ENCODE measurements at places on chromosomes 5 and 9.

- no peak for DNase-seq
These were observed 3.7 kb downstream of the ACTL7B start for GRCh38 chr9:108852079-108852478.

GRCh38 chr5:116071211-116071610, 13.6 kb upstream of the COMMD10 start:
- no peak for DNase-seq

- DNase-seq = no peak
These were observed 147.7 kb downstream of the BARX1 start for GRCh38 chr9:93807166-93808074.

DNA sequence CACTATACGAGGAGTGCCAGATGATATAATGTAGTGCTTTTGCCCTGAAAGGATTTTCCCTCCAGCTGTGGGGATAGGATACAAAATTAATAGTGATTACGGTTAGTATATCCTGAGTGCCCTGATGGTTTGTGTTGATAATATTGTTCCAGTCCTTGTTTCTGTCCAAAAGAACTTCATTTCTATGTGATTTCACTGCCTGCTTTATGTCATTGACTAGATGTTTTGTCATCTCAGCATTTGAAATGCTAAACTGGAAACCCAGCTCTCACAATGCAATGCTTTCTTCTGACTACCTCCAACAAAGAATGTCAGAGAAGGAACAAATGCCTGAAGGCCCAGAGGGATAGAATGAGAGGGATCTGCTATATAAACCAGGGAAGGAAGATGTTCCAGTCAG, 177.8 kb downstream of the NIPBL start:
- DNase-seq = no peak

DNA sequence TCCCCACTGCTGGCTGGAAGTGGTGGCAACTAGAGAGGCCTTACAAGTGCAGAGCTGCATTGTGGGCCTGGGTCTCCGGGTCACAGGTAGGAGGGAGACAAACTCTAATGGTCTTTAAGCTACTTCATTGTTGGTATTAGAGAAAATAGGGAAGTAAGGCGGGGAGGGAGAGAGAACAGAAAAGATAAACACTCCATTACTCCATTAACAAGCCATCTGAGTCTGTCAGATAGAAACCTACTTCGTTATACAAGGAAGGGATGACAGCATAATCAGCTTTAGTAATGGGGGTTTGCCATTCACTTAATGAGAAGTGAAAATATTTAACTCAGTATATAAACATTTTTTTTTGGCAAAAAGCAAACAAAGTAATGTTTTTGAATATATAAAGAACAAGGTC, 107.4 kb downstream of the TLE1 start:
- DNase-seq = no peak

DNA sequence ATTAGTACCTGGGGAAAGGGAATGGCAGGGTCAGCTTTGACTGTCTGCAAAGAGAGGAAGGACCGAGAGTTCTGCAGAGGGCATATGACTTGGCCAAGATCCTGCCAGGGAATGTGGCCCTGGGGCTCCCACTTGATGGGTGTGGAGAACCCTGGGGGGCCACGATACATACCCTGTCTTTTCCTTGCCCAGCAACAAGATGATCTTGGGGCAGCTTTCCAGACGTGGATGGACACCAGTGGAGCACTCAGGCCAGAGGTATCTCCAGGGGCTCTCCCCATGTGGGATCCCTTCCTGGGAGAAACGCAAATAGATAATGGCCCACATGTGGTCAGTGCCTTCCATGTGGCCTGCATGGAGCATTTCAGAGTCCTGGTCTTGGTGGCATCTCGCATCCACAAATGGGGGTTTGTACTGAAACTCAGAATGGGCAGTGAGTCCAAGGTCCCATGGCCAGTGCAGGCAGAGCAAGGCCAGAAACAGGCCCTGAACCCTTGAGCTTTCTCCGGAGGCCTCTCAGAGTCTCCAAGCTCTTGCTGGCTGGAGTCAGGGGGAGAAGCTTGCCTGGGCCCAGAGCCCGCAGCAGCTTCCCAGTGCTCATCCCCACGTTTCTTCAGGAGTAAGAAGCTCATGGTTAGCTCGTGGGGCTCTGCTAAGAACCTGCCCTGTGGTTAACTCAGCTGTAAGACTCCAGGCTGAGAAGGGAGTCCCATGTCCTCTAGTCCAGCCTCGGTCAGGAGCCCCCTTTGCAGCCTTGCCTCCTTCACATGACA, 18.3 kb upstream of the ORM1 start:
- DNase-seq = no peak

DNA sequence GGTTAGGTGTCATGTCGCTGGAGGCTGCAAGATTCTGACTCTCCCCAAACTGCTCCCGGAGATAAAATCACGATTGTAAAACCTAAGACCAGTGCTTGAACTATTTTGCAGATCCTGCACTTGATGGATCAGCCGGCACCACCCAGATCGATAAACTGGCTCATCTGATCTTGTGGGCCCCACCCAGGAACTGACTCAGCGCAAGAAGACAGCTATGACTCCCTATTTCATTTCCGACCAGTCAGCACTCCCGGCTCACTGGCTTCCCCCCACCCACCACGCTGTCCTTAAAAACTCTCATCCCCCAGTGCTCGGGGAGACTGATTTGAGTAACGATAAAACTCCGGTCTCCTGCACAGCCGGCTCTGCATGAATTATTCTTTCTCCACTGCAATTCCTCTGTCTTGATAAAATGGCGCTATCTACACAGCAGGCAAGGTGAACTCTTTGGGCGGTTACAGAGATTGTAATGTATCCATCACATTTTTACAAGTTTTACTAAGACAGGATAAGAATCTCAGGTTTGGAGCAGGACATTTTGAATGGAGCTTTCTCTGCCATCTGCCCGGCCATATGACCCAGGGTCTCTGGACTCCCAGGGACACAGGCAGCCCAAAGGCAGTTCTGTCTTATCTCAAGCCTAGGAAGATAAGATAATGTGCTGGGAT, 10.6 kb upstream of the PPP1R26 start:
- no peak for DNase-seq

DNA sequence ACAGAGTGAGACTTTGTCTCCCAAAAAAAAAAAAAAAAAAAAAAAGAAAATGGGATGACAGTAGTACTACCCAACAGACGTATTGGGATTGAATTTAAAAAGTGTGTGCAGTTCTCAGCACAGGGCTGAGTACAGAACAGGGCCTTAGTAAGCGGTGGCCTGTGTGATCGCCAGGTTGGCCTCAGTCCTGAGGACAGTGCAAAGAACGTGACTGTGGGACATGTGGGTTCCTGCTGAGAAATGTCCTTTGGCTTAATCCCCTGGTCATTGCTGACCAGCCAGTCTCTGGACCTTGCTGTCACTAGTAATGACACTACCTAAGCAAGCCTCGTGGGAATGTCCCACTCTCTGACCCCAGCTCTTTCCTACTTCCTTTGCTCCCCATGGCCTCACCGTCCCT, 13.3 kb downstream of the GTF3C5 start:
- DNase-seq = no peak

DNA sequence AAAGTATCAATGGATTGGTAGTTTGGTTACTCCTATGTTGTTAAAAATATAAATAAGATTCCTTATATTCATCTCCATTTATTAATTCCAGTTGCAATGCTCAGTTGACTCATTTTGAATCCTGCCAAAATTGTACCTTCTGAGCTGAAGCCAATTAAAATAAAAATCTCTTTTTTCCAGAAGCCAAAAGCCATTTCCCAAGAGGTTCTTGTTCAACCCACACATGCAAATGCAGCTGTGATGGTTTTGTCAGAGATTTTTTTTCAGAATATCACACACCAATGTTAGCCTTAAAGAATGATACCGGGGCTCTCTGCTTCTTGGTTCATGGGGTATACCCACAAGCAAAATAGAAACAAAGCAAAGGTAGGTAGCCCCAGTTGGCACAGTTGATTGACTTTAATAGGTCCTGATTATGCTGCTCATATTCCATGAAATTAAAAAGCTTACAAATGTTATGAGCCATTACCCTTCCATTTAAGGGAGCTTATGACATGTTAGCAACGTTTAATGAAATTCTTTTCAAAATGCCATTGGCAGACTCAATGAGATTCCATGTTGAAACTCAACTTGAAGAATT, 208.0 kb downstream of the SGCD start:
- DNase-seq = no peak

DNA sequence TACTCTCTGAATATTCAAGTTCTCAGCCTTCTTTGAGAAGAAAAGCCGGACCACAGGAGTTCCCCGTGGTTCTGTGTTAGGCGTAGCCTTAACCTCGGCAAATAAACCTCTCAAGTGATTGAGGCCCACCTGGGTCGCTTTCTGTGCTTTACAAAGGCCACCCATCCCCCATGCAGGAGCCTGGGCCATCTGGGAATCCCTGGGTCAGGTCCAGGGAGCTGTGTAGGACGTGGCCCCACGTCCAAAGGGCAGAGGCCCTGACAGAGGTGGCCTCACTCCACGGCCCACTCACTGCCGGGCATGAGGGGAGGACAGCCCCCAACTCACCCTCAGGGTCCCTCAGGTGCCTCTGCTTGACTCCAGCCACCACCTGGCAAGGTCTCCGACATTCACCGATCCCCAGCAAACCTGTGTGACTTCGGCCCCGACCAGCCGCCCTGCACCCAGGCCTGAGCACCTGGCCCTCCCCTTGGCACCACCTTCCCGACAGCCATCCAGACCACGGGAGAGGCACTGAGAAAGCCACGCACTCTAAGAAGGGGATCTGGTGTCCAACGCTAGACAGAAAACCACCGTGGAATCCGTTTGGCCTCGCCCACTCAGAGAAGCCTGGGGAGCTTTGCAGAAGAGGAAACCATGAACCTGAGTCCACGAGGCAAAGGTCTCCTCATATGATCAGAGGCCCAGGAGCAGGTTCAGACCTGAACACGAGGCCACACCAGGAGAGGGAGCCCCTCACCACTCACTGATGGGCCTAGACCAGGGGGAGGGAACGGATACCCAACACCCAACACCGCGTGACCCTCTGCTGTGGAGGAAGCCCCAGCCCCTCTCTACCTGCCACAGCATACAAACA, 4.5 kb downstream of the SLC12A7 start:
- no peak for DNase-seq

- no peak for DNase-seq
These were observed 235.4 kb upstream of the RIOK2 start for GRCh38 chr5:97418462-97418861.

- no peak for DNase-seq
These were observed 47.5 kb downstream of the DBH start for GRCh38 chr9:133683586-133684120.

- no peak for DNase-seq
These were observed 8.7 kb upstream of the RANBP6 start for GRCh38 chr9:6024035-6024554.

DNA sequence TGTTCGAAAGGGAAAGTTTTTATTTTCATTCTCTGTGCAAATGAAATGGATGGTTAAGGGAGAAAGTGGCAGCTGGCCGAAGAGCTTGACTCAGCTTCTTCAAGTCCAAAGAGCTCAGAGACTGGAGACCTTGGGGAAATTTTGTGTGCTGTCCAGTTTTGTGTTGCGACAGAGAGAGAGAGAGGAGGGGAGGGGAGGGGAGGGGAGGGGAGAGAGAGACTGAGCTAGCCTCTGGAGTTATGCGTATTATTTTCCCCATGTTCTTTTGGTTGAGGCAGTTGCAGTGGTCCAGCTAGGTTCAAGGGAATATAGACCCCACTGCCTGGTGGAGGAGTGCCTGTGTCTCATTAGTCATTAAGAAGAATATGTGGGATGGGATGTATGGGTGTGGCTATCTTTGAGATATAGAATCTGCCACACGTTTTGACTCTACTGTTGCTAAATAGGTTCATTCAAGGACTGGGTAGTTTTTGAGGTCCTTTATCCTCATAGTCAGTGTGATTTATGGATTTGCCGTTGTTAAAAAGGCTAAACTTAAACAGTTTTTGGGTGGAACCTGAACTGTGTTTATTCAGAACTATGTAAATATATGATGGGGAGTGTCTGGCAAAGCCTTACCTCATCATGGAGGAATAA, 69.7 kb downstream of the ARHGAP26 start:
- DNase-seq = no peak

DNA sequence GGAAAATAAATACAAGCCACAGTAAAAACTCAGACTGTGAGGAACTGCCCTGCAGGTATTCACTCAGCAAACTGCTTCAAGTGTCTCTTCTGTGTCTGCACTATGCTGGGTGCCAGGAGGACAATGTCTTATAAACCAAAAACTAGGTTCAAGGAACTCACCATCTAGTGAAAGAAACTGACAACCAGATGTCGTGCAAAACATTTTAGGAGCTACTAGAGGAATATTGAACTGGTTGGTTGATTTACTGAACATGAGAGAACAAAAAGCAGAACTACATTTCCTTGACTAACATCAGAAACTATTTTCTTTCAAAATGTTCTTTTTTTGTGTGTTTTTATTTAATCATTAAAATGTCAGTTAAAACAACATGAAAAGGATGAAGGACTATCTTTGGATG, 35.2 kb downstream of the ZNF366 start:
- DNase-seq = no peak

DNA sequence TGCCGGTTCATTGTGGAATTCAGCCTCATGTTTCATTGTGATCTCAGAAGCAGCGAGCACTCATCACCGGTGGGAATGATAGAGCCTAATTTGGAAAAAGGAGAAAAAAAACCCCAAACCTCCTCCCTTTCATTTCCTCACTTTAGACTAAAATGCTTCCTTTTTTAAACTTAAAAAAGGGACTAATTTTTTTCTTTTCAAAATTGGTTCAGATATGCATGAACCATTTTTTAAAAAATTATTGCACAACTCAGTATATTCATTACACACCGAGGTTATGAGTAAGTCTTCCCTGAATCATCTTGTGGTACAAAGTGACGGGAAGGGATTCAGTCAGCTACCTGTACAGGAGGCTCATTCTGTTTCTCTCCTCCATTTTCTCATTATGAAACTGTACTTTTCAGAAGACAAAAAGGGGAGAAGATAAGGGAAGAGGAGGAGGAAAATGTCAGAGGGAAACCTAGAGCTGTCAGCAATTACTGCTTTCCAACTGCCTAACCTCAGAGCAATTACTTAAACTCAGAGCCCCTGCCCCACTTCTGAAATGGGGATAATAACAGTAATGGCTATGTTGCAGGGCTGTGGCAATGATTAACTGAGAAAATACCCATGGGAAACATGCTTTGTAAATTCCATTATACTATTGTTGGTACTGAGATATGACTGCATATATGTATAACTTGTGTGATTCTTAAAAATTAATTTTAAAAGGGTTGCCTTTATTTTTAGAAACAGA, 24.0 kb downstream of the GALNT10 start:
- no peak for DNase-seq
